ENCODE measurements at places on chromosomes 1 and 21.
A peak's percentile ranks its signal among the peaks of the same experiment; 100 is the strongest.

GRCh38 chr1:51421964-51422363, 91.6 kb upstream of the TTC39A start:
- DNase-seq, result no peak

GRCh38 chr1:212686591-212686990, 13.0 kb downstream of the BATF3 start:
- no peak for DNase-seq

DNA sequence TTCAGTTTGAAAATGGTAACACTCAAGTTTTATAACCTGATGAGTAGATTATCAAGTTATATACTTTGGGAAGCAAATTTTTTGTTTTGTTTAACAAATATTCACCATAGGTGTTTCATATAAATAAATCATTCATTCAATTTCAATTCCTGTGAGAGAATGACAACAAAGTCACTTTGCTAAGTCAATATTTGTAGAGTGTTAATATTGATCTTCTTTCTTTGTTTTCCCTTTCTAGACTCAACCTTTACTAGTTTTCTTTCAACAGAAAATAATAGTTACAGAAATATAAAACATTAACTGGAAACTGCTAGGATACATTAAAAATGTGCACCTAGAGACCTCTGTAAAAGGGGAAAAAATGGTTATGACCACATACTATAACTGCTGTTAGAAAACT, 11.1 kb downstream of the EFCAB7 start:
- no peak for DNase-seq

- no peak for DNase-seq
These were observed 360.1 kb upstream of the PLXNA2 start for GRCh38 chr1:208604295-208604694.

DNA sequence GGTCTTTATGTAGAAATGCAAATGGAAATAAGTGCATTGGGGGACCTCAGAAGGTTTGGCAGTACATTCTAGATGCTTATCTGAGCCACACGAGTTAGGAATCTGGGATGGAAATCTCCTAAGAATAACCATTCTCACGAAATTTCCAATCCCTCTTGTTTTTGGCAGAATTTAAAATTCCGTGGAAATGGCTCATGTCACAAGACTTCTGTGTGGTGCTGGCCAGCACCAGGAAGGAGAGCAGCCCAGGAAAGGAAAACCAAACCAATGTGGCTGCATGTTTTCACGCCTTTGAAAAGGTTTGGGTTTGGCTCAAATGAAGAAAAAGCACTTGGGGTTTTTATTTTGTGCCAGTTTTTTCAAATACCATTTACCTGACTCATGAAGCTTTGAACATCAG, 80.1 kb upstream of the KCNK2 start:
- DNase-seq, result no peak

GRCh38 chr1:3455670-3456448, 1.4 kb downstream of the ARHGEF16 start:
- DNase-seq, result peak; percentile 31

DNA sequence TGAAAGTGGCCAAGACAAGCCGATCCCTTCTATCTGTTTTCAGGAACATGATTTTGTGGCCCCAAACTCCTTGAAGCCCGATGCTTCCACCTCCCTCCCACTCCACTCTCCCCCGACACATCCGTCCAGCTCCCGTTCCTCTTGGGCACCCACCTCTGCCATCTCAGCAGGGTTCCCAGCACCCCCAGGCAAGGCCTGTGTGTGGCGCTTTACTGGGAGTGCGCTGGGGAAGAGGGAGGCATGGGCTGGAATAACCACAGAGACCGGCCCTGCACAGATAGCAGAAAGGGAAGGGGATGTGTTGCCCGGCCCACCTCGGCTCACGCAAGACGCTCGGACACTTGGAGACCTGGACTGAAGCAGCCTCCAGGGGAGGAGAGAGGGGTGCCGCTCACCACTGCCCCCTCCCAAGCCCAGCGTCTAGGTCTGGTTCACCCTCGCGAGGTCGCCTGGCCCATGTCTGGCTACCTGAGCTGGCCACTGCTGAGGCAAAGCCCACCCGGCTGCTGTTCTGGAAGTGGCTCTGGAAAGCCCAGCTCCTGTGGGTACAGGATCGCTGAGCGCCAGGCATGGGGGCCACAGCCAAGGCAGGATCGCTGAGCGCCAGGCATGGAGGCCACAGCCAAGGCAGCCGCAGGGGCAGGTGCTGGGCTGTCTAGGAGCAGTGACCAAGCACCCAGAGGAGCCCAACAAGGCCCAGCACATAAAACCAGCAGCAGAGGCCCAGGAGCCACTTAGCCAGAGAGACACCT, 23.8 kb upstream of the COL18A1 start:
- no peak for DNase-seq

GRCh38 chr1:153422450-153423068, 6.2 kb downstream of the S100A7A start:
- DNase-seq, result peak; percentile 33

DNA sequence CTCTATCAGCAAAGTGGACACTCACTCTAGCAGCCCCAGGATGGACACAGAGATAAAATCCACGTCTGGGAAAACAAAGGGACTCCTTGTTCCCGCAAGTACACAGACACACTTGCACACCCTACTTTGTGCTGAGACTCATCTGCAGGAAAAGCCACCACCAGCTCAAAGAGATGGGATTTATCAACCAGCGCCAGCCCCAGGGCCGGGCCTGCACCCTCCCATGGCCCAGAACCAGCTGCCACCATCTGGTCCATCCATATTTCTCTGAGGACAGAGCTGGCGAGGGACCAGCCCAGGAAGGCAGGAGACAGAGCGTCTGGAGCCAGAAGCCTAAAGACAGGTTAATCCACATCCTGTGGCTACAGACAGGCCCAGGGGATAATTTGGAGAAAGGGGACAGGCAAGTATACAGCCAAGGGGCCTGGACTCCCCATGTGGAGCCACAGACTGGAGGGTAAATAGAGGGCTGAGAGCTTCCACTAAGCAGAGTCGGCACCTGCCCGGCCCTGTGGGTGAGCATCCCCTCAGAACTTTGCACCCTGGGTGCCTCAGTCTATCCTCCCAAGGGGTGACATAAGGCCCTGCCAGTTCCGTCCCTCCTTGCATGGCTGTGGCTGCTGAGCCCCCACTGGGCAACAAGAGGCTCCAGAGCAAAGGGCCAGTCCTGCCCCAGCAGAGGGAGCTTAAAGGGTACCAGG, 233.9 kb downstream of the PTPRU start:
- DNase-seq, result no peak

GRCh38 chr1:55484173-55484572, 269.0 kb upstream of the USP24 start:
- DNase-seq, result no peak

GRCh38 chr1:231159963-231160761, 1.7 kb upstream of the TRIM67 start:
- DNase-seq, result no peak

DNA sequence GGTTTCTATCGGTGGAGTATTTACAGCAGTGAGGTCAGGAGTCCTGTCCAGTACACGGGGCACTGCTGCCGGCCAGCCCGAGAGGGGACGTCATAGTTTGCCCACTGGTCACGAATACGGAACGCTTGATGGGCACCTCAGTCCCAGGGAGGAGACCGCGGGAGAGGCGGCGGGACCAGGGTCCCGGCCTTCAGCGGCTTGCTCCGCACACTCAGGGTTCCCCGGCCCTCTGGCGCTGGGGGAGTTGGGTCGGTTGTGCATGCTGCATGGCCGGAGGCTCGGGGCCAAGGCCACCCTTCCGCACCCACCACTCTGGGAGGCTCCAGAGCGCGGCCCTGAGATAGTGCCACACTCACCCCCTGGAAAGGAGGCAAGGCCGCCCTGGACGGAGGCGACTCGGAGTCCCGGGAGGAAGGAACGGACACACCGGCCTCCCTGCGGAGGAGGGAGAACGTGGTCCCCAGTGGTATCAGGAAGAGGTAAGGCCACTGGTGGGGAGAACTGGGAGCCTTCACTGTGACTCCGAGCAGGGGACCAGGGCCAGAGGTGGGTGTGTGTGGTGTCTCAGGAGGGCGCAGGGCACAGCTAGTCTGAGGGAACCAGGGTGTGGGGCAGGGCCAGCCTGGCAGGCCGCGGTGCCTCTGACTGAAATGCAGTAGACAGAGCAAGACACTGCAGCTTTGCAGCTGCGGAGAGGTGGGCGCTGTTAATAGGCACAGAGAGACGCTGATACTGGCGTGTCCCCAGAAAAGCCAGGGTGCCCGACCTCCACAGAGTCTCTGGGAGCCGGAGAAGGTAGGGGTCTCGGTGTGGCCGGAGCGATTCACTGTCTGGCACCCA, 28.6 kb upstream of the PRSS38 start:
- DNase-seq, result no peak

DNA sequence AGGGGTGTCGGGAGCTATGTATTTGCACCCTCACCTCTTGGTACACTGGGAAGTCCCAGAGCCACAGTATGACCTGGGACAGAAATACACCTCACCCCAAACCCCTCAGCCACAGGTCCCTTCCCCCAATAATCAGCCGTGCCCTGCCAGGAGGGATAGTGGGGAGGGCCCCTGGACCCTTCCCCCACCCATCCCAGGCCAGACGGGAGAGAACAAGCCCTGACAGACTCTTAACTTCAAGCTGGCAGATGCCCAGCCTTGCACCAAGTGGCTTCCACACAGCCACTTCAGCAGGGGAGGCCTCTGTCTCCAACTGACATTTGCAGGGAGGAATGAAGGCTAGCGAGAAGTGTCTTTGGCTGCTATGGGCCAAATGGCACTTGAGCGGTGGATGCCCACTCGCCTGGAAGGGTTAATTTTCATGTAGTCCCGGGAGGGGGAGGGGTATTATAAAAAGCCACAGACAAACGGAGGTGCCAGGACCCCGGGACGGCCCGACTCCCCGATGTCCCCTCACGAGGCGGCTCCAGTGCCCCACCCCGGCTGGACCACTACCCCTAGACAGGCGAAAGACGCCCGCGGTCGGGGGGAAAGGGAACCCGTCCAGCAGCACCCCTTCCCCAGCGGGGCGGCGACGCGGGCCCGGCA, 495 bp downstream of the SYNC start:
- peak; percentile 46 for DNase-seq

DNA sequence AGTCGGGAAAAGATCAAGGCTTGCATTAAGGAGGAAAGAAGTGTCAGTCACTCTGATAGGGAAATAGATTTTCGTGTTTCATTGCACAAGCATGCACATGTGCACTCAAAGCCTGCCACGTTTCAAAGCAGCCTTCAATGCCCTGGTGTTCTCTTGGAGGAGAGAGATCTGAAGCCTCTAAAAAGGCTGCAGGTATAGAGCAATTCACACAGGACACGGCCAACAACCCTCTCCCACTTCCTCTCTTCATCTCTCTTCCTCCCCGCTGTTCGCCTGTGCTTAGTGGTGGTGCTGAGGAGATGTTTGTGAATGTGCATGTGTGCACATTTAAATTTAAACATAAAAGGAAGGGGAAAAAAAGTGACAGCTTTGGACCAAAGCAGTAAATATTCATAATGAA, 117.7 kb downstream of the NUF2 start:
- no peak for DNase-seq

- DNase-seq, result peak; percentile 40
These were observed 41.0 kb upstream of the DR1 start for GRCh38 chr1:93304716-93305138.

- no peak for DNase-seq
These were observed 395.7 kb upstream of the ST6GALNAC5 start for GRCh38 chr1:76471536-76471935.

DNA sequence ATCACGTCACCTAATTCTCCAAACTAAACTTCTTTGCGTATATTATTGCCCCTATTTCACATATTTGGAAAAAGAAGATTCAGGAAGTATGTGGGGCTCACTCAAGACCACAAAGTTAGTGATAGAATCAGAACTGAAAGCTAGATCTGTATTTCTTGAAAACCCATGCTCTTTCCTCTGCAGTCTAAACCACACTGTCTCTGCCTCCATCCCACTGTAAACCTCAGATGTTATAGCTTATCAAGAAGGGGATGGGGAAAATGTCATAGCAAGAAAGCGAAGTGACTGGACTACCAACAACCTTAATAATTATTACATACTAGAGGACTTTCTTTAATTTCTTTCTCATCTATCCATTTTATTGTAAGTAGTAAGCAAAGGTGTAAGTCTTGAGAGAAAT, 257.7 kb upstream of the SGIP1 start:
- DNase-seq, result no peak

GRCh38 chr1:213830371-213830770, 157.4 kb upstream of the PROX1 start:
- no peak for DNase-seq

DNA sequence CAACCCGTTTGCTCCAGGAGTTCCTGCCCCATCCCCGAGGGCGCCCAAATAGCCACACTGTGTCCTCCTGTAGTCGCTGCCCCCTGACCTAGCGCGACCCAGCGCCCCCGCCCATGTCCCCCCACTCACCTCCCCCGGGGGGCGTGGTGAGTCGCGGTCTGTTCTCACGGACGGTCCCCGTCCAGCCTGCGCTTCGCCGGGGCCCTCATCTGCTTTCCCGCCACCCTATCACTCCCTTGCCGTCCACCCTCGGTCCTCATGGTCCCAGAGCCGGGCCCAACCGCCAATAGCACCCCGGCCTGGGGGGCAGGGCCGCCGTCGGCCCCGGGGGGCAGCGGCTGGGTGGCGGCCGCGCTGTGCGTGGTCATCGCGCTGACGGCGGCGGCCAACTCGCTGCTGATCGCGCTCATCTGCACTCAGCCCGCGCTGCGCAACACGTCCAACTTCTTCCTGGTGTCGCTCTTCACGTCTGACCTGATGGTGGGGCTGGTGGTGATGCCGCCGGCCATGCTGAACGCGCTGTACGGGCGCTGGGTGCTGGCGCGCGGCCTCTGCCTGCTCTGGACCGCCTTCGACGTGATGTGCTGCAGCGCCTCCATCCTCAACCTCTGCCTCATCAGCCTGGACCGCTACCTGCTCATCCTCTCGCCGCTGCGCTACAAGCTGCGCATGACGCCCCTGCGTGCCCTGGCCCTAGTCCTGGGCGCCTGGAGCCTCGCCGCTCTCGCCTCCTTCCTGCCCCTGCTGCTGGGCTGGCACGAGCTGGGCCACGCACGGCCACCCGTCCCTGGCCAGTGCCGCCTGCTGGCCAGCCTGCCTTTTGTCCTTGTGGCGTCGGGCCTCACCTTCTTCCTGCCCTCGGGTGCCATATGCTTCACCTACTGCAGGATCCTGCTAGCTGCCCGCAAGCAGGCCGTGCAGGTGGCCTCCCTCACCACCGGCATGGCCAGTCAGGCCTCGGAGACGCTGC, 1.1 kb downstream of the HTR6 start:
- no peak for DNase-seq

DNA sequence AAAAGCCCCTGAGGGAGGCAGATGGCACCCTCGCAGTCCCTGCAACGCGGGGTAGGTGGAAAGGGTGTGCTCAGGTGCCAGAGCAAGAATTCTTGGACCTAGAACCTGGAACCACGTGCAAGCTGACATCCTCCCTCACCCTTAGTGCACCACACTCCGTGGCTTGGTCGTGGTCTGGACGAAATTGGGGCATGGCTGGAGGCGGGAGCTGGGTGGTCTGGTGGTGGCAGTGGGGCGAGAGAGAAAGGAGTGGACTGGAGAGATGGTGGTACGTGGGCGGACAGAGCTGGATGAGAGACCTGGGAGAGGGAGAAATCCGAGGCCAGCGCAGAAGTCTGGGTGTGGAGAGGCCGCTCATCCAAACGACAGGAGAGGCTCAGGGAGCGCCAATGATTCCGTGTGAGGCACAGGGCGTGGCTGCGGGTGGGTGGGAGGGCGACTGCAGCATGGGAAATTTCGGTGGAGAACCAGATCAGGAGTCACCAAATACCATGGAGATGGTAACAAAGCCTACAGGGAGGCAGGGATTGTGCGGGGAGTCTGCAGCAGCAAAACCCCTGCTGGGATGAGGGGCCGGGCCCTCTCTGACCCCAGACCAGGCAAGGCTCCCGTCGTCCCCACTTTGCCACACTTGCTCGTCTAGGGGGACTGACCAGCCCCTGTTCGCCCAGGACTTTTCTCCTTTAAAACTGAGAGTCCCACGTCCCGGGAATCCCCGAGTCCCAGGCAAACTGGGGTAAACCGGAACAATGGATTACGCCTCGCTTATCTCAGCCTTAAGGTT, 31.9 kb downstream of the CDCP2 start:
- DNase-seq, result peak; percentile 22

All from left colon (tissue), 2 donors.